ENCODE measurements at places on chromosomes 11 and 22.
A peak's percentile ranks its signal among the peaks of the same experiment; 100 is the strongest.

- DNase-seq, result no peak
Observed at GRCh38 chr11:85431319-85431718, 195.8 kb downstream of the DLG2 start.

GRCh38 chr22:43011079-43011478 lies 3.9 kb downstream of the PACSIN2 start:
- no peak for DNase-seq

DNA sequence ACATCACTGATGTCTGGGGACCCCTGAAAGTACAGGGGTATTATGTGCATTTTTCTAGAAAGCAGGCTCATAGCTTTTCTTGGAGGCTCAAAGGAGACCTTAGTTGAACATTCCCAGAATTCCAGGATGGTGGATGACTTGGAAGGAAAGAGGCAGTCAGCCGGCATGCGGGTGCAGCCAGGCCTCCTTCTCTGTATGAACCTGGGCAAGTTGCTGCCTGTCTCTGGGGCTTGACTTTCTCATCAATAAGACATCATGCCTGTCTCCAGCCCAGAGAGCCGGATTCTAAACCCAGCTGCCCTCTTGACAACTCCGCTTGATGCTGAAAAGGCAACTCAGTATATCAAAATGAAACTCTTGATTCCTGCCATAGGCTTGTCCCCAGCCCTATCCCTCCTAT lies 12.6 kb downstream of the MS4A15 start:
- DNase-seq, result no peak

DNA sequence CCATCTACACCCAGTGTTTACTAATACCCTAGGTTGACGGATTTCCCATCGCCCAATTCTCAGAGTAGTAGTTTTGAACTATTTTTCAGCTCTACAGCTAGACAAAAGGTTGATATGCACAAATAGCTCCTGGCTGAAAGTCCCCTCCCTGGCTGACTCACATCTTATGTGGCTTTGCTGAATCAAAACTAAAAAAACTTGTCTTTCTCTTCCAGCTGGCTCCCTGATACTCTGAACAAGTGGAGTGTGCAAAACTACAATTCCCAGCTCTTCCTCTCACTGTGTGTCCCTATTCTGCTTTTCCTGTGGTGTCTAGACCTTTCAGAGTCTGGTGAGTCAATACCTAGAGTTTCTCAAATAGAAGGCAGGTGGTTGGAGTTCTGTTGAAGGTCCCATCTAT lies 12.7 kb upstream of the LARGE1 start:
- no peak for DNase-seq

- peak; percentile 37 for DNase-seq
Observed at GRCh38 chr11:67644042-67644441, 4.5 kb upstream of the TBX10 start.

- peak; percentile 1 for DNase-seq
Observed at GRCh38 chr22:37166675-37167066, 17.0 kb upstream of the IL2RB start.

- DNase-seq, result no peak
Observed at GRCh38 chr22:35066768-35067167, 810 bp downstream of the ISX start.

GRCh38 chr11:8403310-8403709 lies 139.6 kb upstream of the LMO1 start:
- no peak for DNase-seq

DNA sequence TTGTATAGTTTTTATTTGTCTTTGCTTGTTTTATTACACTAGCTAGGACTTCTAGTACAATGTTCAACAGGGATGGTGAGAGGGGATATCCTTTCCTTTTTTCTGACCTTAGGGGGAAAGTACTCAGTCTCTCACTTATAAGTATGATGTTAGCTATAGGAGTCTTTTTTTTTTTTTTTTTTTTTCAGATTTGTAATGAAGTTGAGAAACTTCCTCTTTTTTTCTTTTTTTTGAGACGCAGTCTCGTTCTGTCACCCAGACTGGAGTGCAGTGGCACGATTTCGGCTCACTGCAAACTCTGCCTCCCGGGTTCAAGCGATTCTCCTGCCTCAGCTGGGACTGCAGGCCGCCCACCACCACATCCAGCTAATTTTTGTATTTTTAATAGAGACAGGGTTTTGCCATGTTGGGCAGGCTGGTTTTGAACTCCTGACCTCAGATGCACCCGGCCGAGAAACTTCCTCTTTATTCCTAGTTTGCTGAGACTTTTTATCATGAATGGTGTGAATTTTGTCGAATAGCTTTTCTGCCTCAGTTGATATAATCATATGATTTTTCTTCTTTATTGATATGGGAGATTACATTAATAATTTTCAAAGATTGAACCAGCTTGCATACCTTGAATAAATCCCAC lies 10.9 kb downstream of the TRIM22 start:
- DNase-seq, result no peak

DNA sequence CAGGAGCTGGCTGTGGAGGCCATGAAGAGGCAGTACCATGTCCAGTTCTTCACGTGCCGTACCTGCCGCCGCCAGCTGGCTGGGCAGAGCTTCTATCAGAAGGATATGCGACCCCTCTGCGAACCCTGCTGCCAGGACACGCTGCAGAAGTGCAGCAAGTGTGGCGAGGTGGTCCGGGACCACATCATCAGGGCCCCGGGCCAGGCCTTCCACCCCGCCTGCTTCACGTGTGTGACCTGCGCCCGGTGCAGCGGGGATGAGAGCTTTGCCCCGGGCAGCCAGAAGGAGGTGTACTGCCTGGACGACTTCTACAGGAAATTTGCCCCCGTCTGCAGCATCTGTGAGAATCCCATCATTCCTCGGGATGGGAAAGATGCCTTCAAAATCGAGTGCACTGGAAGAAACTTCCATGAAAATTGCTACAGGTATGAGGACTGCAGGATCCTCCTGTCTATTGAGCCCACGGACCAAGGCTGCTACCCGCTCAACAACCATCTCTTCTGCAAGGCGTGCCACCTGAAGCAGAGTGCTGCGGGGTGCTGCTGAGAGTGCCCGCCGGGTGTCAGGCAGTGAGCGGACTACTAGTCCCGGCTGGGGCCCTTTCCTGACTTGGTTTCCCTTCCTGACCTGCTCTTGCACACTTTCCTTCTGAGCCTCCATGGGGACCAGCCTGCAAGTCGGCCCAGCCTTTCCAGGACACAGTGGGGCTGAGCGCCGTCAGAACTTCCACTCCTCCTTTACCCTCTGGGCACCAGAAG lies 22.0 kb upstream of the PHF21A start:
- DNase-seq, result no peak

DNA sequence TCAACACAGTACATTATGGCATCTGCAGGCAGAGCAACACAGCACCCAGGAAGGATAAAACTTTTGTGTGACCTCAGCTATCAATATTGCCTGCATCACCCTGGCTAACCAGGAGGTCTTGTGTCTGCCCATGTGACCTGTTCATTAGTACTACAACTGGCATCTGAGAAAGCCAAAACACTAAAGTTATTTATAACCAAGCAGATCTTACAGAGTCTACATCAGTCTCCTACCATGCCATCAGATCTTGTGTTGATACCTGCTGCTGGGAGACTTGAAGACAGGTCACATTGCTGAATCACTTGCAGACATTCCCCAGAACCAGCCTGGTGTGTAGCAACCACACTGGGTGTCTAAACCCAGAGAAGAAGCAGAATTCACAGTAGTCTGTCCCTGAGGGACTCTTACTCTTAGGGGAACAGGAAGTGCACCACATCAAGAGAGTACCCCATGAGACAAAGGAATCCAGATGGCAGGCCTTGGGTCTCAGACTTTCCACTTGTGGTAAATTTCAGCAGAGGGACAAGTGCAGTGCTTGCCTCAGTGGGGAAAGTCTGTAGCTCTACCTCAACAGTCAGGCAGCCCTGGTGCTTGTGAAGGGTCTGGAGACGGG lies 7.0 kb downstream of the OR9G1 start:
- no peak for DNase-seq

DNA sequence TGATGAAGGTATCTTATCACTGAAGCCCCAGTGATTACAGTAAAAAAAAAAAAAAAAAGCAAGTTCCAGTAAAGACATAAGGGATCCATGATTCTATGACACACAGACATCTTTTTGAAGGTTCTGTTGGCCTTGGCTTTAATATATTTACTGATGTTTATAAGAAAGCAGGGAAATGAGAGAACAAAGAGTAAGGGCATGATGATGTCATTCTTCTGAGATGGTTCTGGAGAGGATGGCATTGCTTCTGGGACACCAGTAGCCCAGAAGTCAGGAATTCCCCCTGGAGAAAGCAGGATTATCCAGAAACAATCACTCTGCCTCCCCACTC lies 233.6 kb downstream of the FAM76B start:
- no peak for DNase-seq

DNA sequence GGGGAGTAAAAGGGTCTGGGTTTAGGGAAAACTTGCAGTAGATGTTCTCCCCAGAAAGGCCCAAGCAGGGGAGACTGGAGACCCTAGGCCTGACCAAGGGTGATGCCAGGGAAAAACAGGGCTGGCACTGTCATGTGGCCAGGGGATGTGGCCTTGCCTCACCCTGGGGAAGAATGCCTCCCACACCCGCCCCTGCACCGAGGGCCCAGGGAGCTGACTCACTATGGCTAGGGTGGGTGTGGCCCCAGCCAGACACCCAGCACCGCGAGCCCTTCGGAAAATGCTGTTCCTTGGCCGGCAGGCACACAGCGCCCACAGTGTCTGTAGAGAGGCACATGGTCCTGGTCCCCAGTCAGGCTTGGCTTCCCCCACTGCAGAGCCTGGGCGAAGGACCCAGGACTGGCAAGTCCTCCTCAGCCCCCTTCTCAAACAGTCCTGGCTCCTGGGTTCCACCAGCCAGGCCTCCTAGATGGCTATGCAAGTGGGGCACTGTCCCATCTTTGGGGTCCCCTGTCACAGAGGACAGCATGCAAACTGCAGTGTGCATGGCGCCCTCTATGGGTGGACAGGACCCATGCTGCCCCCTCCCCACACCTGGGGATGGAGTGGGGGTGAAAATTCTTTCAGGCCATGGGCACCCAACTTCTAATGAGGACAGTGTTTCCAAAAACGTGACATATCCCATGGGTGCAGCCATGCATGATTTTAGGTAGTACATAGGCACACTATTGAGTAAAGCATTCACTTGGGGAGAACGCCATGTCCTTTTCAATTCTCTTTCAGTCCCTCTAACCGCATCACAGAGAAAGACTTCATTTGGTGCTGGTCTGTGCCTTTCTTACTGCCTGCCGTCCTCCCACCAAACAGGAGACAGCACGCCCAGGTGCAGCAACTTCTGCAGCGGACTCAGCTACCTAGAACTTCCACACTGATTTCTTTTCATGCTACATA lies 15.2 kb downstream of the TMPRSS5 start:
- no peak for DNase-seq

GRCh38 chr11:132994966-132995365 lies 537.3 kb downstream of the OPCML start:
- no peak for DNase-seq

GRCh38 chr11:133720951-133721350 lies 124.4 kb downstream of the SPATA19 start:
- no peak for DNase-seq

- no peak for DNase-seq
Observed at GRCh38 chr11:63503492-63503891, 2.4 kb upstream of the LGALS12 start.

DNA sequence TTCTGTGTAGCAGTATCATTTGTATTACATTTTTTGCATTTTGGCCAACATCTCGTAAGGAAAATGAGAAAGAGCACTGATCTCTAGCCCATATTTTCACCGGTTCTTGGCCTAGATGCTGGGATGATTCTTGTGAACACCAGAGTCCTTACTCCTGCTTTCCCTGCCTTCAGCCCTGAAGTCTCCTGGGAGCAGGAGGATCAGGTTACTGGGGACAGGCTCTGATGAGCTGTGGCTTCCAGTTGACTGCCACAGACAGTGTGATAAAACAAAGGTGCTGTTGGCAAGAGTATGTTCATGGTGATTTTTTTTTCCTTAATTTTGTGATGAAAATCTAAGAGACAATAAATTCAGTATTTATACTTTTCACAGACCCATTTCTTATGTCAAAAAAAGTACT lies 34.2 kb upstream of the ADSL start:
- DNase-seq, result no peak
